ENCODE measurements at places on chromosomes 2 and 18.

DNA sequence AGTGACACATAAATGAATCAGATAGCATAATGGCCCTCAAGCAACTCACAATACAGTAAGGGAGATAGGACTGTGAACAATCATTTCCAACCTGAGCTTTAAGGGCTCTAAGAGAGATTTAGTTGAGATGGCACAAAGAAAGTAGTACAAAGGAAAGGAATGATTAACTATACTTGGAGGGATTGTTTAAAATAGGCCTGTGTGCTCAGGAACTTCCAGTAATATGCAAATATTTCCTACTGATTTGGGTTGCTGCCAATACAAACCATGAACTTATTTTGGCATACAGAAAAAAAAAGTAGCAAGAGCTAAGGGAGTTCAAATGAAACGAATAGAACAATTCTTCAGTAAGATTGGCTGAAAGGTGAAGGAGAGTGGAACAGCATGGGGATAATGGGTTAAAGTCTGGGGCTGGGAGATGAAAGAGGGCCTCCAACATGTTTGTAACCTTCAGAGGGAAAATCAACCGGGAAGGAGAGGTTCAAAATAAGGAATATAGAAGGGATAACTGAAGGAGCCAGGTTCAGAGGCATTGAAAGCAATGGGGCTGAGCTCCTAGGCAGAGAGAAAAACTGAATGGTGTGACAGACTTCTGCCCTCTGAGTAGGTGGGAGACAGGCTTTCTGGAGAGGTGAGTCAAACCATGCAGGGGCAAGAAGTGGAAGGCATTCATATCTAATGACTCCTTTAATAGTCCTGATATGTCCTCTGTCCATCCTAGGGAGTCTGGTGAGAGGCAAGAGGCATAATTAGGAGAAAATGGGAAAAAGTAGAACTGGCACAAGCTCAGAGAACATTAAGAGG, 83.5 kb downstream of the DNAH7 start:
- DNase-seq: no peak

- no peak for DNase-seq
Observed at GRCh38 chr2:16280081-16280480, 339.7 kb downstream of the MYCN start.

GRCh38 chr2:170243118-170243837, 65.3 kb downstream of the MYO3B start:
- no peak for DNase-seq

DNA sequence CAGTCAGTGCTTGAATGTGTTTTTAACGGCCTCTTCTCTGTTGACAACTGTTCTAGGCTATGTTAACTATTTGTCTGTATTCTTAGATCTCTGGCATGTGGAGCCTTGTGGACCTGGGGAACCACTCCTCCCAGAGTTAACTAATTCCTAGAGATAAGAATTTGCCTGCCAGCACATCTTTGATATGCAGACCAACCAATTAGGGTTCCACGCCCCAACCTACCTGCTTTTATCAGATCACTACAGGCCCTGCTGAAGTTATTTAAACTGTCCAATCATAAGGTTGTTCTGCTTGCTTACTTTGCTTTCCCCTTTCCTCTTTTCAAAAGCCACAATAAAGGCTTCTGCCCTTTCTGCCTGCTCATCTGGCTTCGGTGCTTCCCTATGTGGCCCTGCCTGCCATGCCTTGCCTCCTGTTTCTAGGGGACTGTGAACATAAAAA, 8.5 kb upstream of the CYBRD1 start:
- no peak for DNase-seq

GRCh38 chr18:48860269-48861180, 90.2 kb downstream of the SMAD7 start:
- DNase-seq: no peak

DNA sequence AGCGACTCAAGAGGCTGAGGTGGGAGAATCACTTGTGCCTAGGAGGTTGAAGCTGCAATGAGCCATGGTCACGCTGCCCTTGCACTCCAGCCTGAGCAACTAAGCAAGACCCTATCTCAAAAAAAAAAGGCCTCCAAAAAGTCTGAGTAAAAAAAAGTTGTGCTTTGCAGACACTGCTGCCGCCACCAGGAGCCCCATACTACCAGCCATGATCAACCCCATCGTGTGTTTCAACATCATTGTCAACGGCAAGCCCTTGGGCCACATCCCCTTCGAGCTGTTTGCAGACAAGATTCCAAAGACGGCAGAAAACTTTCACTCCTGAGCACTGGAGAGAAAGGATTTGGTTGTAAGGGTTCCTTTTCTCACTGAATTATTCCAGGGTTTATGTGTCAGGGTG, 137.1 kb downstream of the INO80D start:
- no peak for DNase-seq

GRCh38 chr2:17334300-17334699, 183.9 kb downstream of the RAD51AP2 start:
- no peak for DNase-seq

GRCh38 chr2:168191955-168192785, 55.2 kb downstream of the STK39 start:
- DNase-seq: no peak

DNA sequence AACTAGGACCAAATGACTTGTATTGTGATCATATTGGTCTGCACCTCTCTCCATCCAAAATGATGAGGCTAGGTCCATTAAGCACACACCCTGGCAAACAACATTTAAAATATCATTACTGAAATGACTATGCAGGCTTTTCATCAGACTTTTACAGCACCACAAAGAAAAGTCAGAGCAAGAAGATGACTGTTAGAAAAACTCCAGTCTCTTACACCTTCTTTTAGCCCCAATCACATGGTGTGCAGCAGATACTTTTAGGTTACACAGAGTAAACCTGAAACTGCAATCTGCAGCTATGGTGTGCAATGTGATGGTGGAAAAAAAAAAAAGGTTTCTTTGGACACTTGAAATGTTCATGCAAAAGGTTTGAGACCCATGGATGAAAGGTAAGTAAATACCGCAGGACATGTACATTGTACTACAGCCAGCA, 5.4 kb upstream of the POLI start:
- DNase-seq: no peak

DNA sequence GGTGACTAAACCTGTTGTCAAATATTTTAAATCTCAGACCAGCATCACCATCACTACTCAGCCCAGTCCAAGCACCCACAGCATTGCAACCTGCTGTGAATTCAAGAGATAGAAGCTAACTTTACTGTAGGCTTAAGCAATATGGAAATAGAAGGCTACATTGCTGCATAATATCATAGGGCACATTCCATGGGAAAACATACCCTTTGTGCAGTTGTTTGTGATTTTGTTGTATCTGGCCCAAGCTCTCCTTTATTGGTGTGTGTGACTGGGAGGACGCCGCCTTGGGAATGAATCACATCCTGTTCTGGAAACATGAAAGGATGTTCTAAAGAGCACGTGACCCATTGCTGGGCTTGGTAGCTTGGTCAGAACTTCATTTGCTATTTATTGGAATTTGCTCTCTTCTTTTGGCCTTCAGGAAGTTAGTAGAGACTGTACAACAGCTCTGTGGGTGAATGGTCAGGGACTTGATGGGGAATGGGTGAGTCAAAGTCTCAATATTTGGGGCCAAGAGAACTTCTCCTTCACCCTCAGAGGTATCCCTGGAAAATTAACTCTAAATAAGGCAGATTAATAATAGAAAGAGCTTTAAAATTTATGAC, 106.8 kb upstream of the SERPINE2 start:
- DNase-seq: no peak

DNA sequence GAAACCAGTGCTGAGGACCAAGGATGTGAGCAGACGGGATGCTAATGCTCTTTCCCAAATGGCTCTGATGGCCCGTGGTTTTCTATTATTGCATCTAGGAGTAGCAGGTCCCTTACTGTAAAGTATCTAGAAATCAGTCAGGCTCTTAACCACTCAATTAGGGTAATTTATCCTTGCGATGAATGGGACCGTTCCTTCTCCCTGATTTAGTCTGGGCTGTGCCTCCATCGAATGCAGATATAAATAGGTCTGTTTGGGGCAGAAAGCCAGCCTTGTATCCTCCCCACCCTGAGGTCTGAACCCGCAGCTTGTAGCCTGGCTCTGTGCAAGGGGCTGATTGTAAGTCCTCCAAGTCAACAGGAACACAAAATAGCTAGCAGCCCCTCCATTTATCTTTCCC, 9.5 kb upstream of the SMARCAL1 start:
- no peak for DNase-seq

DNA sequence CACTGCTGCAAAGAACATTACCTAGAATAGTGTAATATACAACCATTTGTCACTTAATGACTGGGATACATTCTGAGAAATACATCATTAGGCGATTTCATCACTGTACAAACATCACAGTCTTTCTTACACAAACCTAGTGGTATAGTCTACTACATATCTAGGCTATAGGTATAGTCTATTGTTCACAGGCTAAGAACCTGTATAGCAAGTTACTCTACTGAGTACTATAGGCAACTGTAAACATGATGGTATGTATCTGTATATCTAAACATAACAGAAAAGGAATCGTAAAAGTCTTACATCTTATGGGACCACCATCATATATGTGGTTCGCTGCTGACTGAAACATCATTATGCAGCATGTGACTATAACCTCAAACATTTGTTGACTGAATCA, 21.4 kb downstream of the SP3 start:
- no peak for DNase-seq

- no peak for DNase-seq
Observed at GRCh38 chr2:143840601-143841000, 679.3 kb downstream of the ZEB2 start.

DNA sequence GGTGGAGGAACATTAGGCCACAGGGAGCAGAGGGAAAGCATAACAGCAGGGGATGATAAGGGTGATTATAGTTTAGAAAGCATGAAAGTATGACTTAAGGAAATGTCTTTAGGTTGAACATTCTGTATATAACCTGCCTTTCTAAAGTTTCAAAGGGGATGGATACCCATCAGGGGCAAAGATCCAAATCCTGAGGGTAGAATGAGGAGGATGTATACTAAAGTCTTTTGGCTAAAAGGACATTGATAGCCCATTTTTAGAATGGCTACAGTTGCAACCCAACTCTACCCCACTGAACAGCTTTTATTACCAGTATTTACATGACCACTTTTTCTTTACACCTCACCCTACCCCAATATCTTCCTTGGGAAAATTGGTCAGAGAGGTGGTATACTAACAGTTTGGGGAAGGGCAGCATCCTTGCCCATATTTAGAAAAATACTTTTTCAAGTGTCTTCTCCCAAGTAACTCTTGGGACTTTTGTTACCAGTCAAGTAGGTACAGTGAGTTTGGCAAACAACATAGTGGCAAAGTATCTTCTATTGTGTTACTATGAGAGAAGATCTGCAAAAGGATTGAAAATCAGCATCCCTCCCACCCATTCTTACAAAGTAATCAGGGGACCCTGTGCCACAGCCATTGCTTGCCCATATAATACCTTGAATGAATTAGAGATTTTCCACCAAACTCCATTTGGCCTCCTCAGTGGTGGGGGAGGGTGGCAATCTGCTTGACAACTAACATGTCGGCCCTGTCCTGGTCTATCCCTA, 8.3 kb downstream of the MAT2A start:
- DNase-seq: no peak

DNA sequence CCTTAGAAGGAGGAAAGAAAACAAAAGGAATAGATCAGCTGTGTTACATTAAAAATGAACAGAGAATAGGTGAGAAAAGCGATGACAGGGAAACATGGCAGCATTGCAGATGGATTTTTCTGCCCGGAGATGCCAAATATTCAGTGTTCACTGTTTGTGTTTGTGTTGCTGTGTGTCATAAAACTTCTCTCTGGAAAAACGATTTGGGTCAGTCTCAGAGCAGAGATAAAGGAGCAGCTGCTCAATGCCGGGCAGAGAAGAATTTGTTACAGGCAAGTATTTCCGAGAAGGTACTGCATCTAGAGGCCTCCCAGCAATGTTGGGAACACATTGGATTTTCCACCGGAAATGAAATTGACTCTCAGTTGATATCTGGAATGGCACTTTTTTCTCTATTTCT, 156.4 kb upstream of the KLHL14 start:
- no peak for DNase-seq

- DNase-seq: no peak
Observed at GRCh38 chr2:220510668-220511067, 883.2 kb downstream of the SLC4A3 start.

DNA sequence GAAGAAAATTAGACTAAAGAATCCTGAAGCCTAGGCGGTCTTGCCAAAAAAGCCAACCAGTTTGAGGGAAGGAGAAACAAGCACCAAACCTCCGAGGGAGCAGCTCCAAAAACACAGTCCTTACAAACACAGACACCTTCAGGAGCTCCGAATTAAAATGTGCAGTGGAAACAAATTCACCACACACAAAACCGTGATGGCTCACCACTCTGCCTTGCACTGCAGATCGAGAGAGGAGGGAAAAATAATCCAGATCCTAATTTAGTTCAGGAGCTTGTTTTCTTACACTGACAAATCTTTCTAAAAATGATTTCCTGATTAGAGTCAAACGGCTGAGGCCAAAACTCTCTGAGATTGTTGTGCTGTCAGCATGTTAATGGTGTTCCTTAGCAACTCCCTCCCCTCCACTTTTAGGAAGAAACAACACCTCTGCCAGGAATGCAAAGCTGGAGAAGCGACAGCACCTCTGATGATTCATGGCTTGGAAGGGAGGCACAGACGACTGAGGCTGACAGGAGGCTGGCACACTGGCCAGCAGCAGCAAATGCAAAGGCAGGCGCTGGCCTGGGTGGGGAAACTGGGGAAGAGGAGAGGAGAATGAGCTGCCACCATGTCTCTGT, 249.4 kb upstream of the KLHL29 start:
- no peak for DNase-seq

- DNase-seq: no peak
Observed at GRCh38 chr2:96139181-96139758, 968 bp upstream of the ASTL start.

GRCh38 chr2:168935810-168936581, 34.9 kb downstream of the G6PC2 start:
- DNase-seq: no peak

DNA sequence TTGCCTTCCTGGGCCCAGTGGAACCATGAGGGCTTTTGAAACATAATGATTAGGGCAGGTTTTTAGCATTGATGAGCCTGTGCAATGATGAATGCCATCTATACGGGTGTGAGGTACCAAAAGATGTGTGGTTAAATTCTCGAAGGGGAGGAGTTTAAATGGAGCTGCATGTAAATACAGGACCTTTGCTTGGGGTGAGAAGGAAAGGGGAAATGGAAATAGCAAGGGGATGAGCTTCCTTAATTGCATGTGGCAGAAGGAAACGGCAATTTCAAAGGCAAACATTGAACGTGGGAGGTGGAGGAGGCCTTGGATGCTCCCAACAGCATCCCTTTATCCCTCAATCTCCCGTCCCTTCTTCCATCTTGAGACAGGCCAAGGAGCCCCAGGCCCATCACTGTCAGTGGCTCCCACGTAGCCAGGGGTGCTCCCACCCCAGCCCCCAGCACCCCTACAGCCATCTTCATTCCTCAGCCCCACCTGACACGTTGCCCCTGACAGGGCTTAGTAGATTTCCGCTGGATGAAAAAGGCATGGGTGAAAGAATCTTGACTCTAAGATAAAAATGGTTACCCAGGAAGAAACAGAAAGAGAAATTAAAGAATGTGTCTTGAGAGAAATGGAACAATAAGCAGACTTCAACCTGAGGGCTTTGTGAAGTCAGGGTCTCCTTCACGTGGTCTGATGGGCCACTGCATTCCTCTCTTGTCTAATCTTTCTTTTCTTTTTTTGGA, 32.5 kb downstream of the INPP5D start:
- no peak for DNase-seq
